DMS 273 treated with DMSO at 0.1 percent for 48 hours (cell line): ENCODE measurements at places on chromosomes 5 and 9.
A peak's percentile ranks its signal among the peaks of the same experiment; 100 is the strongest.

DNA sequence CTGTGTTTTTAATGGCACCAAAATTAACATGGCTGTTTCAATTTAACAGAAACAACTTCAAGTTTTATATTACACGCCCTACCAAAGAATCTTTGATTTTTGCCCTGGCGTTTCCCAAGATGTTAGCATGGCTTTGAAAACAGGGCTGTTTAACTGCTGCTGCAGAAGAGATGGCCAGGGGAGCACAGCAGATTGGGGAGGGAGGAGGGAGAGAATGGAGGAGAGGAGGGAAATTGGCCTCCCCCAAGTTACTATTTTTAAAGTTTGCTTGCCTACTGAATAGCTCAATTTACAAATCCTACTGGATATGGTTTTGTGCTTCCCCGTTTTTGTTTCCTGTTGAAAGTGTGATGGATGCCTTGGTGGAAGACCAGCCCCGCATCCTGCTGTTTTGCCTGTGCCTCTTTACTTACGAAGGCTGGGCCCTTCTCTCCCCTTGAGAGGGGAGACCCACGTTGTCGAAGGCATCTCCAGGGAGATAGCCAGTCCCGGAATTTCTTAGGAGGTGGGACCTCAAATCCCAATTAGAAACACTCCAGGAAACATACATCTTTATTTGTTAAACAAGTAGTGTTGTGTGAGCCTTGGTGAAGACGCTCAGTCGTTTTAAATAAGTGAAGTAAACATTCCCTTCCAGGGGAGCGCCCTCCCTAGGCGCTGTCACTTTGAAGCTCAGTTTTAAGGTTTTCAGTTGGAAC, 98.6 kb downstream of the AOPEP start:
- DNase-seq: no peak

GRCh38 chr9:110105107-110105506, 102.9 kb downstream of the C9orf152 start:
- DNase-seq: no peak

- DNase-seq: no peak
Measured at GRCh38 chr9:78091731-78092130, 60.1 kb upstream of the GNAQ start.

GRCh38 chr5:62718324-62718723, 139.7 kb downstream of the LRRC70 start:
- DNase-seq: no peak

DNA sequence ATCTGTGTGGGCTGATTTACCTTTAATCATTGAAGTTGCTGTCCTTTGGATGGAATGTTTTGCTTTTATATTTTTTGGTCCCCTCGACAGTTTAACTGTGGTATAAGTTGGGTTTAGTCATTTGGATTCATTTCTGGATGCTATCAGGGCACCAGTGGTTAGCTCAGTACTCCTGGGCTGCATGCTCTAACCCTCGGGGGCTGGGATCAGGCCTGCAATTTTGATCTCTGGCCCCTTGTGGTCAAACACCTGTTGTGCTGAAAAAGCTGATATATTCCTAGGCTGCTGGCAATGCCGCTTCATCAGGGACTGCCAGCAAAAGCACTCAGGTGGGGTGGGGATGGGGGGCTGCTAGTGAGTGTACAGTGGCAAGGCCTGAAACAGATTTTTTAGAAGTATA, 440.4 kb upstream of the RIOK2 start:
- DNase-seq: no peak

- DNase-seq: no peak
Measured at GRCh38 chr9:100485196-100485595, 12.2 kb downstream of the TMEFF1 start.

GRCh38 chr5:82910905-82911304, 166.3 kb downstream of the TMEM167A start:
- DNase-seq: no peak

GRCh38 chr5:83026930-83027687, 50.1 kb downstream of the TMEM167A start:
- DNase-seq: no peak

DNA sequence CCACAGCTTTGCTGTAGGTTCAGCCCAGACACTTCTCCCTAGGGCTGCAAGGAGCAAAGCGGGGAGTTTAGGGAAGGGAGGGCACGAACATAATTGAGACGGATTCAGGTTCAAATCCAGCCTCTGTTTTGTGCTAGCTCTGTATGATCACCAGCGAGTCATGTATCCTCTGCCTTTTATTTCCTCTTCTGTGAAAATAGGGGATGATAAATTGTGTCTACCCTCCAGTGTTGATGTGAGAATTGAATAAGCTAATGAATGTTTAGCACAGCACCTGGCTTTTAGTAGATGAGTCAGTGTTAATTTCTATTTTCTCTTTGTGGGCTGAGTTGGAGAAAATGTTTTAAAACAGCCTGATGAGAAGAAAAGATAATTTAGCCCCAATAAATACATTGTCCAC, 6.2 kb downstream of the MLANA start:
- no peak for DNase-seq

DNA sequence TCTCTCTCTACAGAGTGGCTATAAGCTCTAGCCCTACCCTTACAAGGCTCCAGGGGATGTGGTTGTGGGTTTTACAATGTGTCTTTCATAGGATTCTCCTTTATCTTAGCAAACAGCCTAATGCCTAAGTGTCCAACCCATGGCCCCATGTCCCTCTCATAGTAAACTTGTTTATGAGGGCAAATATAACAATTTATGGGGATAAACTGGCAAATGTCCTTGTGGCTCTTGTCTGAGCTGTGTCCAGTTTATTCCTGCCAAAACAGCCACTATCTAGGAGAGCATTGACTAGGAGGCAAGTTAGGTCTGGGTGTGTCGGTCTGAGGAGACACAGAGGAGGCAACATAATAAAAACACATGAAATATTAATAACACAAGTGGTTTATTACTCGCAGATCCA, 335.1 kb downstream of the IZUMO3 start:
- no peak for DNase-seq

DNA sequence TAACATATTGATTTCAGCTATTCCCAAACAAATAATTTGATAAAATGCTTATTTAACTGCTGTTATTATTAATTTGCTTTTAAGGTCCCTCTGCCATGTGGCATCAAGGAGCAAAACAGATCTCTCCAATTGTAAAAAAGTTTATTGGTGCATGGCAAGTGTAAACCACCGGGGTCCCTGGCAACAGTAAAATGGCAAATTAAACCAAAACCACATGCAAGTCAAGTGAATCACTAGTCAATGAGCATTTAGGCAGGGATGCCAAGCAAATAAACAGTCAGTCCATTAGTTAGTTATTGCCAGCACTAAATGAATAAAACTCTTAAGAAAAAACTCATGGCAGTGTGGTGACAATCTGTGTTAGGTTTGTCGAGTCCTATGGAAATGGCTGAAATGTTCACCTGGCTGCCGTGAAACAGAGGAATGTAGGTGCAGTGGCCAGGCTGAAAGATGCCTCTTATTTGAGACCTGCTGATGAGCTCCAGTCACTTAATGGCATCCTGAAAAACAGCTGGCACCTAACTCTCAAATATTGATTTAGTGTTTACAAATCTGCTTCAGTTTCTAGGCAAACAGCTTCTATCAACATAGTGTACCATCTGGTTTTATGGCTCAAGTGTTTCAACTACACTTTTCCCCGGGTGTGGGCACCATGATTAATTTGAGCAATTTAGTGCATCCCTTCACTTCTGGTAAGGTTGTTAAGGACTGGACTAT, 296.5 kb upstream of the ITGA1 start:
- DNase-seq: no peak

DNA sequence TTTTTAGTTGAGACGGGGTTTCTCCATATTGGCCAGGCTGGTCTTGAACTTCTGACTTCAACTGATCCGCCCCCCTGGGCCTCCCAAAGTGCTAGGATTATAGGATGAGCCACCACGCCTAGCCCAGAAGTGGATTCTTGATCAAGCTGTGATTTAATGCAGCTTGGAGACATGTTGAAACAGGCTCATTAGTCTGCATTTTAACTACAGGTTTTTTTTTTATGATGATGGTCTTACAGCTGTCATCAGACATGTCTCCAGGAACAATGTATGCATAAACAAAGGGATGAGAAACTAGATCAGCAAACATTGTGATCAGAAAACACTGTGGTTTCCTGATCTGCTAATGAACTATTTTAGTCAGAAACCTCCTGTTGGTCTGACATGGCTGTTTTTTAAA, 30.0 kb upstream of the PLPP1 start:
- no peak for DNase-seq

DNA sequence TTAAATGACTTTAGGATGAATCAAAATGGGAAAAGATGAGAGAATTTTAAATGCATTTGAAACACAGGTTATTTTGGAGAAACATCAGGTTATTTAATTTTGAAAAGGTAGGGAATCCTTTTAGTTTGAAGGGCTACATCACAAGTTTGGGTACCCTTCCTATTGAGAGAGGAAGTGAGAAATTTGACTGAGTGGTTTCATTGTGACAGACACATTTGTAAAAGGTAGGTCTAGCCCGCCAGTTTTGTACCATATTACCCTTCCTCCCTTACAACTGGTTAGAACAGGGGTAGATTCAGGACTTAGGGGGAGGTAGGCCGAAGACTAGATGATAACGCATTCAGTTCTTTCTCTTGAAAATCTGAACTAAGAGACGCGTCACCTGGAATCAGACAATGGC, 464.2 kb downstream of the EBF1 start:
- DNase-seq: no peak

- DNase-seq: no peak
Measured at GRCh38 chr5:124605541-124605940, 140.9 kb downstream of the ZNF608 start.

DNA sequence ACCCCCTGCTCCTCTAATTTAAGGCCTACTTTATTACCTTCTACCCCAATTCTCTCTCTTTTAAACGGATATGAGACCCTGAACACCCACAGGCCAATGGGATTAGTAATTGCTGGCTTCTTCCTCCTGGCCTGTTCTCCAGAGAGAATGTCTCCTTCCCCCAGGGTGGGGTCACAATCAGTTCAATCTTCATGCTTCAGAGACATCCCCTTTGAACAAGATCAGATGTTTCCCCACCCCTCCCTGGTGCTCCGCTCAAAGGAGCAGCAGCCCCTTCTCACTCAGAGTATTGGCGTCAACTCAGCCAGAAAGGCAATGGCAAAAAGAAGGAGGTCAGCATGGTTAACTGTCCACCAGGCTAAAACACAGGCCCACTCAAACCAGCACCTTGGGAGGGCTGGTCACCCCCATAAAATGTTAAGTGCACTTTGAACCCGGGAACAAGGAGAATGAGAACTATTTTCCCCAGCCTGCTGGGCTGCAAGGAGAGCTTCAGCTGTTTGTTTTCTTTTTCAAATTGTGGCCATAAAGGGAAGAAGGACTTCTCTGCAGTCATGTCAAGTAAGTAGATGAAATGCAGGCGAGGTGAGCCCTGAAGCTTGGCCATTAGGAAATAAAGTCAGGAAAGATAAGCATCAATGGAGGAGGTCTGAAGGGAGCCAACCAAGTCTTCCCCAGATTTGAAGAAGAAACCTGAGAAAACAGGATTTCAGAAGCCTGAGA, 20.1 kb downstream of the LHFPL2 start:
- no peak for DNase-seq

DNA sequence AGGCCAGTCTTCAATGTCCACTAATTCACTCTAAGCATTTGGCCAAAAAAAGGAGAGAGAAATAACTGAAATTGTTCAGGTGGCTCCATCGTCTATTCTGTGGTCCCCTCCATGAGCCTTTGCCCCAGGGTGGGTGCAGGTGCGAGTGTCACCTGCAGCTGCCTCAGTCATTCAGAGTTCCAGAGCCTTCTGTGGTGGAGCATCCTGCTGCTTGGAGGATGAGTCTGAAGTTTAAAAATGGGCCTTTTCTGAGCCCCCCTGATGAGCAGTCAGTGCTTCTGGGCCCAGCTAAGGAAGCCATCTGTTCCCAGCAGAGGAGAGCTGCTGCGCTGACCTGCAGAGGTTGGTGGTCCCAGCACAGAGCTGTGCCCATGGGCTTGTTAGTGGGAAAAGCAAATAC, 48.2 kb downstream of the NDST1 start:
- no peak for DNase-seq

- no peak for DNase-seq
Measured at GRCh38 chr9:21989440-21990189, 4.6 kb downstream of the CDKN2A start.

DNA sequence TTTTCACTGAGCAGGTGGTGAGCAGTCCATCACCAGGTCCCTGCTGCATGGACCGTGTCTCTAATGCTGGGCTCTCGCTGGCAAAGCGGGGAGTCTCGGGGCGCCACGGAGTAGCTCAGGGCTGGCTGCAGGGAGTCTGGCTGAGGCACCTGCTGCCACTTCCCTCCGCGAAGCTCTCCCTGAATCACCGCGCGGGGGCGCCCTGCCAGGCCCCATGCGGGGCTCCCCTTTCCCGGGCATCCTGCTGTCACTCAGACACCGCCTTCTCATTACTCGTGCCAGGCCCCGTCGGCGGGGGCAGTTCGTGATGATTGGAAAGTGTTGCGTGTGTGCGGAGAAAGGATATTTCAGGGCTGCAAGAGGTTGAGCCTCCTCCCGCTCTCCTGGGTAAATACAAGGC, 335.8 kb downstream of the IRX2 start:
- DNase-seq: no peak

- no peak for DNase-seq
Measured at GRCh38 chr5:175862131-175863012, 9.0 kb upstream of the CPLX2 start.

DNA sequence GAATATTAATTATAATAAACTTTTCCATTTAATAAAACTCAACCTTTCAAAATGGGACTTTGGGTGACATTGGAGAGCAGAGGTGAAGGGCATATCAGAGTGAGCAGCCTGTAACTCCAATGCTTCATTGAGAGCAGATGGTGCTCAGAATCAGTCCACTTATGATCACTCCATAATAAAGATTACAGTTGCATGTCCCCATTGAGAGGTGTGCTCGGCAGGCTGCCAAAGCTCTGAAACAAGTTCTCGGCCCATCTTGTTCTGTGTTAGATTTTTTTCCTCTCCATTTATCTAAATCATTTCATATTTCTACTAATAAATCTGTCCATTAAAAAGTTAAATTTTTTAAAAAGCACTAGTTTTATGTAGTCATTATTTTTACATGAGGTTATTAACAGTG, 1786.4 kb upstream of the WWC1 start:
- no peak for DNase-seq

GRCh38 chr5:61450493-61451279, 118.6 kb downstream of the ZSWIM6 start:
- DNase-seq: peak; percentile 98

GRCh38 chr5:3597167-3598007, 1.8 kb downstream of the IRX1 start:
- no peak for DNase-seq

GRCh38 chr5:62317810-62318209, 11.8 kb downstream of the KIF2A start:
- DNase-seq: no peak

DNA sequence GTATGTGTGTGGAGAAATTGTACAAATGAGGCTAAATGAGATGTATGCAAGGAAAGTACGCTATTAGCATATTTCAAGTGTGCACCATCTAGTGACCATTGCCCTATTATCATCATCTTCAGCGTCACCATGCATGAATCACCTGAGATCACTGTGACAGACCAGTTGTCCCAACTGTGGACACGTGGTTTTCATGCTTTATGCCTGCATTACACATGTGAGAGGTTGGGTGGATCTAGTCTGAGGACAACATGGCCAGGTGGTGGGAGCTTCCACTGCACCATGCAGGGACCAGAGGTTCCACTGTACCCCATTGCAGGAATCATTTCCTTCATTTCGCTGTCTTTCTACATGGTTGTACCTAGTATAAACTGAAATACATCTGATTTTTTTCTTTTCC, 329.8 kb downstream of the SLIT3 start:
- no peak for DNase-seq
